ENCODE measurements at places on chromosomes 16 and 17.

GRCh38 chr16:4152267-4152666 lies 36.0 kb upstream of the ADCY9 start:
- no peak for DNase-seq

DNA sequence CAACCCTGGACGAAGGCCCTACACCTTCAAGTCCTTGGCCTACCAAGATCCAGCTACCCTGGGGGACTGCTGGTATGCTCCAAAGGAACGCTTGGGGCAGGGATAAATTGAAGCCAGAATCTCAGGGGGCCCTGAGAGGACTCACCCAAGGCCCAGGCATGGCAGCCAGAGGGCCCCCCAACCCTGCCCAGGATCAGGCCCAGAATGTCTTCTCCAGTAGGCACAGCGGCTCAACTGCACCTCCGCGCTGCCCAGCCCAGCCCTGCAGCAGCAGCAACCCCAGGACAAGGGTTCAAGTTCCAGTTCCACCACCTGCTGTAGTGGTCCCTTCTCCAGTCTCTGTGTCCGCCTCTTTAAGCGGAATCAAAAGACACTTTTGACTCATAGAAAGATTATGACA lies 2.2 kb downstream of the TFAP4 start:
- DNase-seq, result no peak

- no peak for DNase-seq
Measured at GRCh38 chr16:2478279-2478678, 3.4 kb downstream of the TBC1D24 start.

GRCh38 chr17:80291691-80292487 lies 31.2 kb downstream of the RNF213 start:
- no peak for DNase-seq

- DNase-seq, result peak; percentile 63
Measured at GRCh38 chr17:62064791-62065563, at the start of gene MED13. TSS of gene MED13 (minus strand) at chr17:62065278. CDS start at chr17:62065205, 73 bp downstream.

DNA sequence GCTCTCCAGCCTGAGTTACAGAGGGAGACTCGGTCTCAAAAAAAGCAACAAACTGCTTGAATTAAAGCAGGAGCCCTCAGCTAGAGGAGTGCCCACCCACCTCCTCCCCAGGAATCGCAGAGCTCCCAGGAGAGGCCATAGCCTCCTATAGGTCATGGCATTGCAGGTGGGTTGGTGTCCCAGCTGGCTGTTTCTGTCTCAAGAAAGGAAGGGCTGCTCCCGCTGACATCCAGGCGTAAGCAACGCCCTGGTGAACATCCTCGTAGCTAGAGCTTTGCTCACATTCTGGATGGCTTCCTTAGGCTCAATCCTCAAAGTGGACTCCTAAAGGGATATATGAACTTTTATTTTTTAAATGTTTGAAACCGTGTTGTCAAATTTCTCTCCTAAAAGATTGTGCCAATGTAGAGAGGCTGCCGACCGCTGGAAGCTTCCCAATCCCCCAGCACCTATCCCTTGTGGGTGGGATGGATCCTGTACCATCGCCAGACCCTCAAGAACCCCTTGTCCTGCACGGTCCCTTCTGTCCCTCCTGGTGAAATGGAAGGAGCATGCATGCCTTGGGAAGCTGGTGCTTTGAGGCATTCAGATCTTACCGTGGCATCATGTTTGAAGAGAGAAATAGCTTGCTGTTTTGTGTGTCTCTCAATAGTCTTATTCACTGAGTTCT lies 5.9 kb downstream of the NLRC5 start:
- DNase-seq, result no peak

DNA sequence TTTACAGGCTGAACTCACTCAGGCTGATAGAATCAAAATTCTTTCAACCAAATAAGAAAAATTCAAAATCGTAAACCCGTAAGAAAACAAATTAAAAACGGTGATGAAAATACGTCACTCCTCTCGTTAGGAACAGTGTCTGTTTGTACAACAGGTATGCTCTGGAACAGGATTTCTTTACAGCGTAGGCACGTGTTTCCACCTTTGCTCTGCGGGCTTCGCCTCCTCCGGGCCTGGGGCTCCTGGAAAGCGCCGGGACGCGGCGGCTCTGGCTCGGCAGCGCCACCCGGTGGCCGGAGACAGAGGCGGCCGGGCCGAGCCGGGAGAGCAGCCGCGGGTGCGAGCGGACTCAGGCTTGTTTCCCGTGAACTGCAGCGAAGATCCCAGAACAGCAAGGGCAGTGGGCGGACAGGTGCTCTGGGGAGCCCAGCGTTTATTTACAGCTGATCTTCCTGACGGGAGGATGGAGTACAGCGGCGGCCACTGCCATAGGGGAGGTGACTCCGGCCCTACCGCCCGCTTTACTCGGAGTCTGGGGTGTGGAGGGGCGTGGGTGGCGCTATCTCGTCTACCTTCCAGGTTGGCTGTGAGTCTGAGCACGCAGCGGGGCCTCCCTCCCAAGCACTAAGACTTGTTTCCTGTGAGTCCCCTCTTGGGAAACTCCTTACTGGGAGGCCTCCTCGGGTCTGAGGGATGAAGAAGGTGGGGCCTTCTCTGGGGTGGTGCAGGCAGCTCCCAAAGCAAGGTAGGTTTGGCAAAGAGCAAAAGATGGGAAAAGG lies 40.5 kb upstream of the ATP2A3 start:
- peak; percentile 69 for DNase-seq

- no peak for DNase-seq
Measured at GRCh38 chr17:27343294-27343693, 49.4 kb downstream of the WSB1 start.

DNA sequence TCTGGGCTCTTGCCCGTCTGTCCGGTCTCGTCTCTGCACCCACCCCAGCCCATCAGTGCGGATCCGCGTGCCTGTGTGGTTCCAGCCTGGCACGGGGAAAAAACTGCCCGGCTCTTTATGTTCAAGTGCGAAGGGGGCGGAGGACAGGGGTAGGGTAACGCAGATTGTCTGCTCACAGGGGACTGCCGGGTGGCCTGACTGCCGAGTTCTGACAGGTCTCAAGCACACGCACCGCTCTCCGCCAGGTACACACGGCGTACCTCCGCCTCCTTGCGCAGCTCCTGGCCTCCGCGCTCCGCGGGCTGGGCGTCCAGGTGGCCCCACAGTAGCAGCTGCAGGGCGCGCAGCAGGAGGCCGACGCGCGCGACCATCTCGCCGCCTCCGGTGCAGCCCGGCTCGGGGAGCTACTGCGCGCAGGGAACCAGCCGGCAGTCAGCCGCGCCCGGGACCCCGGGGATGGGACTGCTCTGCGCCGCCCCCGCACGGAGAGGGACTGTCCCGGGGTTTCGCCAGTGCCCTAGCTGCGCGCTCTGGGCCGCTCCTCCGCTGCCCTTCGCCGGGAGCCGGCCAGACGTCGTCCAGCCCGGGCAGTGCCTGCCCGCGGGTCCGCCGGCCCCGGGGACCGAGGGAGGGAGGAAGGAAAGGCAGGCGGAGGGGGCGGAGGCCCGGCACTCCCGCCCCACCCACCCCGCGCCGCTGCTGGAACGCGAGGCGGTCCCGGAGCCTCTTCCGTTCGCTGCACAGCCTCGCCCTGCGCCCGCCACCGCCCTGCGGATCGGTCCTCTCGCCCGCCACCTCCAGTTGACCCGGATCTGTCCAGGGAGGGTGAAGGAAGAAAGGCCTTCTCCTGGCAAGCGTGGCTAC lies at the start of gene MMP28:
MMP28 (minus strand) TSS at position 635 of the 864 bp plus-strand sequence; CDS start at position 371, 264 bp downstream.
- DNase-seq, result peak; percentile 61

DNA sequence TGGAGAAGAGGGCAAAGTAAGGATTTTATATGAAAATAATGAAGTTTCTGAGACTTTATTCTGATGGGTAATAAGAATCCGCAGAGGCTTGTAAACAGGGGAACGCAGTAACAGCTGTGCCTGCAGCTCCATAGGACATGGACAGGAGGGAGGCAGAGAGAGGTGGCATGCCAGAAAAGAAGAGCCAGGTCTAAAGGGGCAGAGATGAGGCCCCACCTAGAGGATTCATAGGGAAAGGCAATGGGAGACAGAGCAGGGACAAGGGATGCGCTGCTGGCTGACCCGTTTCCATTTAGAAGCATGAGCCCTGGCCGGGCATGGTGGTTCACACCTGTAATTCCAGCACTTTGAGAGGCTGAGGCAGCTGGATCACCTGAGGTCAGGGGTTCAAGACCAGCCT lies 340.3 kb upstream of the CDH5 start:
- DNase-seq, result no peak

GRCh38 chr16:56691885-56692284 lies 9.6 kb downstream of the MT1X start:
- DNase-seq, result no peak

- DNase-seq, result no peak
Measured at GRCh38 chr17:6138761-6139446, 68.7 kb downstream of the WSCD1 start.

DNA sequence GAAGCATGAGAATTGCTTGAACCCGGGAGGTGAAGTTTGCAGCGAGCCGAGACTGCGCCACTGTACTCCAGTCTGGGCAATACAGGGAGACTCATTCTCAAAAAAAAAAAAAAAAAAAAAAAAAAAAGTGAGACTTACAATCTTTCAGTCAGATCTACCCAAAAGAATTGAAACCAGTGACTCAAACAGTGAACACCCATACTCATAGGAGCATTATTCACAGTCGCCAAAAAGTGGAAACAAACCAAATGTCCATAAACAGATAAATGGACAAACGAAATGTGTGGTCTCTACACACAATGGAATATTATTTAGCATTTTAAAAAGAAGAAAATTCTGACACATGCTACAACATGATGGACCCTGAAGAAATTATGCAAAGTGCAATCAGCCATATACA lies 9.1 kb upstream of the SCNN1B start:
- DNase-seq, result no peak

GRCh38 chr17:59844884-59845594 lies 47.7 kb downstream of the TUBD1 start:
- no peak for DNase-seq

GRCh38 chr16:30805056-30805369 lies 18.0 kb upstream of the ZNF629 start:
- DNase-seq, result no peak

DNA sequence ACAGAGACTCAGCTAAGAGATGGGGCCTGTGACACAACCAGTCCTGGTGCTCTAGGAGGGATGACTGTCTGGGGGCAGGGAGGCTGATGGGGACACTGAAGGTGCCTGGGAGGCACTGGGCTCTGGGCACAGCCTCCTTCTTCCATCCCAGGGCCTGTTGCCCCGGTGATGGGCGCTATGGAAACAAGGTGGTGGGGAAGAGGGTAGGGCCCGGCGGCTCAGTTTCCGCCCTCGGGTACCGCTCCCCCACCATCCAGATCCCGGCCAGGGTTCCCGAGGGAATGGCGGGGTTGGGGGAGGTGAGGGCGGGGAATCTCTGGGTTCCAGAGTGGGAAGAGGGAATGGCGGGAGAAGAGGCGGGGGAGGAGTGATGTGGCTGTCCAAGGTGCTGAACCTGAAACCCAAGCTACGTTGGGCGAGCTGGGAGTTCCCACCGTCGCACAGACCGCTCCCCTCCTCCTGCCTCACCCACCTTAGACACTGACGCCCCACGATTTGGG lies 981 bp downstream of the KCNH4 start:
- DNase-seq, result peak; percentile 63

- no peak for DNase-seq
Measured at GRCh38 chr17:78442648-78443218, 64.3 kb downstream of the PGS1 start.

DNA sequence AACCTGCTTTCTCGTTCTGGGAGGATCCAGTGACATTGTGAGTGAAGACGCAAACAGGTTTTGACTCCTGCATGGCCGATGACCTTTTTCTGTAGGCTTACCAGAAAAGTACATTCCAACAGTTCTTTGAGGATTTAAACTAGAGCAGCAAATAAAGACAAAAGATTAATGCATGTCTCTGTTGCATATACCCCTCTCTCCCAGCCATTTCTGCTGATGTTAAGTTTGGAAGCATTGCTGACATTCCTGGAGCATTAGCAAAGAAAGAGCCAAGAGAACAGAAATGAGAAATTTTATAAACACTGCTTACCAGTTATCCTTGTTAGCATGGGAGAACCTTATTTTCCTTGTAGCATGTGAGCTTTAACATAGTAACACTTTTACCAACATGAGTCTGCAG lies 49.3 kb downstream of the SIAH1 start:
- no peak for DNase-seq

- DNase-seq, result no peak
Measured at GRCh38 chr16:69566981-69567680, 1.4 kb downstream of the NFAT5 start.

GRCh38 chr17:2369039-2369438 lies 31.7 kb downstream of the SGSM2 start:
- DNase-seq, result no peak

GRCh38 chr17:41067281-41067680 lies 1.6 kb upstream of the KRTAP2-4 start:
- DNase-seq, result no peak

GRCh38 chr16:10984509-10984908 lies 40.1 kb downstream of the CLEC16A start:
- no peak for DNase-seq

- no peak for DNase-seq
Measured at GRCh38 chr17:45828171-45828570, 16.5 kb upstream of the SPPL2C start.

GRCh38 chr17:19003543-19004420 lies 782 bp downstream of the FAM83G start:
- DNase-seq, result peak; percentile 61

- DNase-seq, result no peak
Measured at GRCh38 chr16:79037521-79038373, 562.8 kb downstream of the MAF start.

DNA sequence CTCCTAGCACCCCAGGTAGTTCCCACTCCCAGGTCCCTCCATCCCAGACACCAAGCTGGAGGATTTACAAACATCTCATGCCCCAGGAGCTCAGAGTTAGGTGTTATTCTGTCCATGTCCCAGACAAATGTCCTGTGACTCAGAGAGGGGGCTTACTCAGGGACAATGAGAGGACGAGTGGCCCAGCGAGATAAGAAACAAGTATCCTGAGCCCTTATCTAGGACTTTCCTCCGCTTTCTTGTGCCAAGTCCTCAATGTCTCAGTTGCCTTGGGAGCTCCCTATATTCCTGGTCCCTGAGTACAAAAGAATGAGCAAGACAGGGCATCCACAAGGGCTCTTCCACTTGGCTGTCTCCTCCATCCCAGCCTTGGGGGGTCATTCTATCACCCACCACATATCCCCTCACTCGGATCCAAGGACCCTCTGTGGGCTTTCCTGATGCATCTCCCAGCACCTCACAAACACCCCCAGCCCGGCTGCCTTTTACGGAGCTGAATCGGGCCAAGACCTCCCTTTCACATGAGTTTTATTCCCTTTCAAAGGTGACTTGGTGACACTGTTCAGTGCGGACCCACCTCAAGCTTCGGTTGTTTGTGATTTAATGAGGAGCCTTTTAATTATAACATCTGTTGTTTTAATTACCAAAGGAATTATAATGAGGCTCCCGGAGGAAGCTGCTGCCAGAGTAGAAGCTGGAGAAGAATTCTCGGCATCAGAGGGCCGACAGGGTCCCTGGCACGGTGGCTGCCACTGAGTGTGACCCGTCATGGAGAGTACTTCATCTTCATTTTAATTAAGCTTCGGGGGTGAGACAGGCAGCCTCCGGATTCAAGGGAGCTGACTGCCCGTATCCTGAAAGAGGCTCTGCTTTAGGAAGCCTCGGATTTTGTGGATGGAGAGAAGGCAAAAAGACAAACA lies 121.5 kb downstream of the WSCD1 start:
- no peak for DNase-seq

- no peak for DNase-seq
Measured at GRCh38 chr17:52213451-52213850, 54.9 kb upstream of the CA10 start.

- DNase-seq, result no peak
Measured at GRCh38 chr17:13158494-13159240, 140.8 kb upstream of the ELAC2 start.

Measured in frontal cortex (tissue), 4 donors.